Natural killer cell (primary cell): ENCODE measurements at places on chromosomes 16 and 17. TPM values are rescaled to one million over a fixed set of nuclear protein-coding genes. Genes with fewer than 3 reads are reported as not detected.

DNA sequence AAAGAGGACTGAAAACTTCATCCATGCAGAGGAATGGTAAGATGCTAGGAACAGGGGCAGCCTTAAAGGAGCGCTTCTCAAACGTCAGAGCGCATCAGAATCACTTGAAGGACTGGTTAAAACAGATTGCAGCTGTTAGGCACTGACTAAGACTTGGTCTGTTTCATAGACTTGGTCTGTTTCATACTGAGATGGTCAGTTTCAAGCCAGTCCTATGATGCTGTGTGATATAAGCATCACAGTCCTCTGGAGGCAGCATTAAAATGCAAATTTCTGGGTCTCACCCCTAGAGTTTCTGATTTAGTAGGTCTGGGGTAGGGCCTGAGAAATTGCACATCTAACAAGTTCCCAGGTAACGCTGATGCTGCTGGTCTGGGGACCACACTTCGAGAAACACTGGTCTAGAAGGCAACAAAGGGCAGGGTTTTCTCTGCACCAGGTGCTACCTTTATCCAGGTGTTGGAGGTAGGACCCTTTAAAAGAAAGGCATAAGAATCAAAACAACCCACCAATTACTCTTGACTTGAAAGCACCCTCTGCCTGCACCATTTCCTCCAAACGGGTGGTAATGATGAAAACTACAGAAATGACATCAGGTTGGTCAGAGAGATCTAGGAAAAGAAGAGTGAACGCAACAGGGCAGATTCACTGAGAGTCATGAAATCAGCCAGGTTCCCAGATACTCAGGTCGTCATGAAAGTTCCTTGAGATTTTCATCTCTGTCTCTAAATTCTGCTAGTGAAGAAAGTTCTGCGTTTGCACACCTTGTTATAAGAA is 95.0 kb upstream of the RCVRN start:
- H3K36me3 ChIP-seq = no peaks in the 10 kb centered on the region
- no peak overlapping the region for H3K4me3 ChIP-seq
- no peaks in the 10 kb centered on the region for H3K27me3 ChIP-seq
- H3K4me1 ChIP-seq = no peaks in the 10 kb centered on the region
- H3K27ac ChIP-seq = no peak overlapping the region
- DNase-seq = no peak

DNA sequence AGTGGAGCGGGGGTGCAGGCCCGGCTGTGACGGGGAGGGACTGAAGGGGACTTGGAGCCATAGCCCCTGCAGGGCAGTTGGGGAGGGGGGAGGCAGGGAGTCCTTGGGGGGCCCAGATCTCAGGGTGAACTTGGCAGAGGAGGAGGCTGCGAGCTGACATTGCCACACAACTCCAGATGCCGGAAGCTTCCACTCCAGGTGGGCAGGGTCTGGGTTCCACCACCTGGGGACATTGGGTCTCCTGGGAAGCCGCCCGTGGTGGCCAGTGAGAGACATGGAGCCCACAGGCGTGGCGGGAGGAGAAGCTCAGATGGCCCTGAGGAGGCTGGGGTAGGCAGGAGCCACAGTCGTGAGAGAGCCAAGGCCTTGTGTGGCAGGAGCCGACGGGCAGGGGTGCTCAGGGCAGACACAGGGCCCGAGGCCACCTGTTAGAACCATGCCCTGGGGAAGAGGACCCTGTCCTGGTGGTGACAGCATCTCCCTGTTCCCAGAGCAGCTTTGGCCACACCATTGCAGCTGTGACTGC is 18.2 kb upstream of the GAA start:
- H3K4me3 ChIP-seq = no peak overlapping the region
- H3K36me3 ChIP-seq = no peaks in the 10 kb centered on the region
- no peaks in the 10 kb centered on the region for H3K27me3 ChIP-seq
- no peak overlapping the region for H3K27ac ChIP-seq
- H3K4me1 ChIP-seq = peaks cover 7% of the 10 kb centered on the region

DNA sequence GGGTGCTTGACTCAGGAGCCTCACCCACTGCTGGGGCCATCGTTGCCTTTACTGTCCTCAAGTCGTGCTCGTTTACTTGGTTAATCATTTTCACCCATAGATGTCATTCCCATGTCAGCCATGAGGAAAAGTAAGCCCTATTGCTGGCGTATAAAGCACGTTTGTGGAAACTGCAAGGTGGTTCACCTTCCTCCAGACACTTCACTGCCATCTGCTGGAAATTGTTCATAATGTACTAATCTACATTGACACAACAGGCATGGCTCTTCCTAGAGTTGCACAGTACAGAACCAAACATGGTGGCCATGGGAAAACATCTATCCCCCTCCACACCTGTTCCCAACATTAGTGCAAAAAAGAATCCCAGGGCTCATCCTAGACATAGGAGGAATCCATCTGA is 116.6 kb downstream of the ZNF18 start:
- no peaks in the 10 kb centered on the region for H3K27me3 ChIP-seq
- no peaks in the 10 kb centered on the region for H3K4me1 ChIP-seq
- no peaks in the 10 kb centered on the region for H3K36me3 ChIP-seq
- H3K4me3 ChIP-seq = no peak overlapping the region
- H3K27ac ChIP-seq = no peak overlapping the region

DNA sequence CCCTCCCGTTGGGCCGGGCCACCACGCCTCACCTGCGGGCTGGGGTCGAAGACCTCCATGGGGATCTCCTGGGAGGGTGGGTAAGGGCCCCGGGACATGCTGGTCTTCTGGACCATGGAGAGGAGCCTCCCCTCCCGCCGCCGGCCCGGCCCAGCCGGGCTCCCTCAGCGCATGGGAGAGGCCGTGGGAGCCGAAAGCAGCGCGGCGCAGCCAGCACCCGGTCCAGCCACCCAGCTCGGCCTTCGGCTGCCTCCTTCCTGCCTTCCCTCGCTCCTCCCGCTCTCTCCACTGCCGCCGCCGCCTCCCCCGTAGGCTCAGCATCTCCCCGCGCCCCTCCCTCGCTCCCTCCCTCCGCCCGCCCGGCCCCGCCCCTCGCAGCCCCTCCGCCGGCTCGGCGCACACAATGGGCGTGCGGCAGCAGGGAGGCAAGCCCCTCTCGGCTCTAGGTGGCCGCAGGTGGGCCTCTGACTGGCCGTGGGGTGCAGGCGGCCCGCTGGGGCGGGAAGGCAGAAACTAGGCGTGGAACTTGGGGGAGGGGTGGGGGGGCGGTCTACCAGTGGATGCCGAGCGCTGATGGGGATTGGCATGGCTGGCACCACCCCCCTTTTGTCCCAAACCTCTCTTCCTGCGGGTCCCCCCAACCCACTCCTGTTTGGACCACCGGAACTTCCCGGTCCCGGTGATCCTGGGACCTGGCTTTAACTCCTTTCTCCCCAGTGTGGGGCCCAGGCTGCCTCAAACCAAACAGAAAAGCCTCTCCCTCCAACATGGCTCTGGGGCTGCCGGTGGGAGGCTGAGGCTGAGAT is at the start of gene CACNB1:
Gene CACNB1, minus strand, starts transcription at position 290 of the 806 bp plus-strand sequence. Its CDS starts 174 bp downstream, at position 116.
- peak; percentile 78 for DNase-seq
- peak within 1 kb of the TSS; percentile 39 for H3K27ac ChIP-seq
- peak within 1 kb of the TSS; percentile 72 for H3K4me3 ChIP-seq
- H3K27me3 ChIP-seq = no peaks in the 10 kb centered on the region
- H3K36me3 ChIP-seq = peaks cover 20% of the 10 kb centered on the region

DNA sequence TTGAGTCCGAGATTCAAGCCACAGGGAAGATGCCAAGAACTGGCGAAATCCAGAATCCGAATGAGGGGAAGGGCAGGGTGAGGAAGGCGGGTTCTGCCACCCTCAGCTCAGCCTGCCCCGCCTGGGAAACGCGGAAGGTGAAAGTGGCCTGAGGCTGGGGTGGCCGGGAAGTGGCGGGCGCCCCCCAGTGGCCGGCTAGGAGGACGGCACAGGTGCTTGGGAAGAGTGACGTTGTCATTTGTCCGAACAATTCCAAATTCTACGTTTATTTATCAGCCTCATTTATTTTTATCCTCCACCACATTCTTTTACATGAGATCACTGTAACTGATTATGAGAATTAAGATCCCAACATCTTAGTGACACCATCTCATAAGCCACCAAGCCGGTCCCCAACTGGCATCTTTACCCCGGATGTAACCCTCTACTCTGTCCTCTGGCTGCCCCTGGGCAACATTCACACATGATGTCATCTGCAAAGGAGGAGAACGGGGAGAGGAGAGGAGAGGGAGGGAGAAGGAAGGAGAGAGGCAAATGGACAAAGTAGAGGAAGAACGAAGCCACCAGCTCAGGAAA is 21.3 kb downstream of the SRCIN1 start:
- peaks cover 37% of the 10 kb centered on the region for H3K27me3 ChIP-seq
- H3K27ac ChIP-seq = no peak overlapping the region
- no peak overlapping the region for H3K4me3 ChIP-seq
- peaks cover 9% of the 10 kb centered on the region for H3K4me1 ChIP-seq

GRCh38 chr16:1942810-1943726 is at the start of gene MSRB1:
MSRB1 (minus strand) TSS chr16:1943199; CDS start chr16:1943156, 43 bp downstream.
- H3K27me3 ChIP-seq = no peaks in the 10 kb centered on the region
- DNase-seq = peak; percentile 100
- H3K4me3 ChIP-seq = peak within 1 kb of the TSS; percentile 74
- H3K27ac ChIP-seq = peak within 1 kb of the TSS; percentile 55

GRCh38 chr16:27676839-27677238 is 126.9 kb downstream of the KATNIP start:
- no peak overlapping the region for H3K4me3 ChIP-seq
- no peak overlapping the region for H3K27ac ChIP-seq
- H3K4me1 ChIP-seq = no peaks in the 10 kb centered on the region
- H3K27me3 ChIP-seq = no peaks in the 10 kb centered on the region

DNA sequence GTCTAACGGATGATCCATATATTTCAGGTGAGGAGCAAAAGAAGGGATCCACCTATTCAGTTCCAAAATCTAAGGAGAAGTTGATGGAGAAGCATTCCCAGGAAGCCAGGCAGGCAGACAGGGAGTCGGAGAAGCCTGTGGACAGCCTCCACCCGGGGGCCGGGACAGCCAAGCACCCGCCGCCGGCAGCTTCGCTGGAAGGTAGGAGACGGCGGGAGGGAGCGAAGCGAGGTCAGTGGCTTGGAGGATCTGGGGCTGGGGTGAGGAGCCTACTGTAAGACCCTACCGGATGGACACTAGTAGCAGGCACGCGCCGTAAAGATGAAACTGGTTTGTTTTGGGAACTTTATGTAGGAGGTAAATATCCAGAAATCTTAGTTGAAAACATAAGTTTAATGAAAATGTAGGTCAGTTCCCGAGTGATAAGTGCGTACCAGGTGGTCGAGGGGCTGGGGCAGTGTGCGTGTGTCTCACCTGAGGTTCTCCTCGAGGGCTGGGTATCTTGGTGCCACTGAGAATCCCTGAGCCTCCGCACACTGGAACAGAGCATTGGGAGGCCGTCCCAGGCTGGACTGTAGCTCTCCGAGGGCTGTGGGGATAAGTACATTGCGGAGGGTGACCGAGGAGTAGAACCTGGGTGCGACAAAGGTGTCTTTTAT is 714 bp downstream of the SPATA33 start:
- peaks cover 3% of the 10 kb centered on the region for H3K36me3 ChIP-seq
- peak overlapping the region; percentile 58 for H3K27ac ChIP-seq
- DNase-seq = peak; percentile 6
- H3K27me3 ChIP-seq = no peaks in the 10 kb centered on the region
- H3K4me1 ChIP-seq = peaks cover 38% of the 10 kb centered on the region

DNA sequence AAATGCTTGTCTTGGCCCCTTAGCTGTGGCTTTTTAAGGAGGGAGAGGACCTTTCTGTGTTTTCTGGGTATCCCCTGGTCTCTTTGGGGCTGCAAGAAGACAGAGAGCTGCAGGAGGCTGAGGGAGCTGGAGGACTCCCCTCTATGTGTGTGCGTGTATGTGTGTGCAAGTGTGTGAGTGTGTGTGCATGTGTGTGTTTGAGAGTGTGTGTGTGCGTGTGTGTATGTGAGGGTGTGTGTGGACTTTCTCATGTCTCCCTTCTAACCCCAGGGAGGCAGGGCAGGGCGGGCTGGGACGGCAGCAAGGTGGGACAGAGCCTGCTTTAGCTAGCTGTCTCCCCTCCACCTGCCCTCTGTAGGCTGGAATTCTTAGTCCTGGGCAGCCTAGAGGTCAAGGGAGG is 1.9 kb downstream of the PRSS54 start:
- H3K27me3 ChIP-seq = no peaks in the 10 kb centered on the region
- no peaks in the 10 kb centered on the region for H3K4me1 ChIP-seq
- no peak overlapping the region for H3K4me3 ChIP-seq
- H3K27ac ChIP-seq = no peak overlapping the region
- DNase-seq = no peak

Gene CHD3
- total RNA-seq = 275 TPM

Gene IL21R
- 26.5 TPM for total RNA-seq

Gene ZNF232
- 5.6 TPM for total RNA-seq

Gene AARSD1
- 57.1 TPM for total RNA-seq

Gene APOBR
- 83.0 TPM for total RNA-seq
